ENCODE measurements at places on chromosomes 7 and 10. TPM values are rescaled to one million over a fixed set of nuclear protein-coding genes. Genes with fewer than 3 reads are reported as not detected.

Gene HYAL4
- not detected for total RNA-seq

Gene ASAH2
- total RNA-seq, result 0.28 TPM

Gene CALHM1
- total RNA-seq, result not detected

Gene NODAL
- total RNA-seq, result not detected

Gene EN2
- not detected for total RNA-seq

Gene HILPDA
- total RNA-seq, result 24.9 TPM

Gene TAC1
- total RNA-seq, result not detected

Gene COL1A2
- total RNA-seq, result 5,973 TPM

Measured in regular cardiac myocyte (primary cell).